ENCODE measurements at places on chromosomes 6 and 20.

- DNase-seq = no peak
Observed at GRCh38 chr20:13348311-13349234, 127.5 kb downstream of the ISM1 start.

- no peak for DNase-seq
Observed at GRCh38 chr6:23179994-23180393, 610.6 kb downstream of the HDGFL1 start.

- DNase-seq = peak; percentile 41
Observed at GRCh38 chr20:37627060-37627766, 66.6 kb upstream of the CTNNBL1 start.

DNA sequence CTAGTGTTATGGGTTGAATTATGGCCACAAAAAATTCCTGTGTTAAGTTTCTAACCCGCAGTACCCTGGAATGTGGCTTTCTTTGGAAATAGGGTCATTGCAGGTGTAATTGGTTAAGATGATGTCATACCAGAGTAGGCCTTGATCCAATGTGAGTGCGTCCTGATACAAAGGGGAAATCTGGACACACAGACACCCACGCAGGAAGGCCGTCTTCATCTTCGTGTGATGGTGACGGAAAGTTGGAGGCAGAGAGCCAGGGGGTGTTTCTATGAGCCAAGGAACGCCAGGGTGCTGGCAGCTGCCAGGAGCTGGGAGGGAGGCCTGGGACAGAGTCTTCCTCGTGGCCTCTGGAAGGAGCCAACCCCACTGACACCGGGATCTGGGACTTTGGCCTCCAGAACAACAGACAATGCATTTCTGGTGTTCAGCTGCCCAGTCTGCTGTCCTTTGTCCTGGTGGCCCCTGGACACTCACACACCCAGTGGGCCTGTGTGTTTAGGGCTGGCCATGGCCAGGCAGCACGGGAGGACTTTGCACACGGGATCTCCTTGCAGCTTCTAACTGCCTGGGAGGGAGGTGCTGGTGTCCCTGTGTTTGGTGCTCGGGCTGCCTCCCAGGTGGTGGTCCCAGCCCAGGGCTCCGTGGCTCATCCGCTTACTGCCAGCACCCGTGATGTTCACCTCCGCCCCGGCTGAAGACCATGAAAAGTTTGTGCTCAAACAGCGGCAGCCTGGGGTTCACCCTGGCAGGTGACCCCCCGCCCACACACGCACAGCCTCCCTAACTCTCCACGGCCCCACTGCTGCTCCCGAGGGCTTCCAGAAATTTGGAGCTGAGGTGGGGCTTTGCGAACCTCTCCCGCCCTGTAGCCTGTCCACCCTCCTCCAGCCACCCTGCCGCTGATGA, 53.4 kb upstream of the GATA5 start:
- no peak for DNase-seq

DNA sequence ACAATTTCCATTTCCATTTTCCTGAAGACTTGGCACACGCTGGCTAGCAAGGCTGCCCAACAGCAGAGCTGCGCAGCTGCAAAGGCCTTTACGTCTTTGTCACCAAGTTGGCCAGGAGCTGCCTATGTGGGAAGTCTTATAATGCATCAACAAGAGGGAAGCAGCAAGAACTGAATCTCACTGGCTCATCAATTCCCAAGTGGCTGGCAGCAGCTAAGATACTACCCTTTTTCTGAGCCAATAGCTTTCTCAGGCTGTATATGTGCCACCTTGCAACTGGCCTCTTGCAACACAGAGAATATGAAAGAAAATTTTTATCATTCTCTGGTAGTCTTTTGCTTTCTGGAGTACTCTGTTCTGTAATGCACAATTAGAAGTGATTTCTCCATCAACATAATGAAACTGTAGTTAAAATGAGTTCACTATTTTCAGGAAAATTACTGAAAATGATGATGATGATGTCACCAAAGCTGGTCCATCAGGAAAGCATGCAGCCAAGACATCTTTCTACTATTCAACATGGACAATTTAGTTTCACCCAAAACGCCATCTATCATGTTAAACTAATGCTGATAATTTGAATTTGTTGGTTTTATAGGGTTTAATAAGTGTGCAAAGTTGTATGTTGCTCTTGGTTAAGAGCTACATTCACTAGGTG, 97.3 kb upstream of the FOXA2 start:
- no peak for DNase-seq
